ENCODE measurements at places on chromosomes 7 and 10.

GRCh38 chr7:153886506-153887441, 165.4 kb upstream of the DPP6 start:
- DNase-seq, result no peak

DNA sequence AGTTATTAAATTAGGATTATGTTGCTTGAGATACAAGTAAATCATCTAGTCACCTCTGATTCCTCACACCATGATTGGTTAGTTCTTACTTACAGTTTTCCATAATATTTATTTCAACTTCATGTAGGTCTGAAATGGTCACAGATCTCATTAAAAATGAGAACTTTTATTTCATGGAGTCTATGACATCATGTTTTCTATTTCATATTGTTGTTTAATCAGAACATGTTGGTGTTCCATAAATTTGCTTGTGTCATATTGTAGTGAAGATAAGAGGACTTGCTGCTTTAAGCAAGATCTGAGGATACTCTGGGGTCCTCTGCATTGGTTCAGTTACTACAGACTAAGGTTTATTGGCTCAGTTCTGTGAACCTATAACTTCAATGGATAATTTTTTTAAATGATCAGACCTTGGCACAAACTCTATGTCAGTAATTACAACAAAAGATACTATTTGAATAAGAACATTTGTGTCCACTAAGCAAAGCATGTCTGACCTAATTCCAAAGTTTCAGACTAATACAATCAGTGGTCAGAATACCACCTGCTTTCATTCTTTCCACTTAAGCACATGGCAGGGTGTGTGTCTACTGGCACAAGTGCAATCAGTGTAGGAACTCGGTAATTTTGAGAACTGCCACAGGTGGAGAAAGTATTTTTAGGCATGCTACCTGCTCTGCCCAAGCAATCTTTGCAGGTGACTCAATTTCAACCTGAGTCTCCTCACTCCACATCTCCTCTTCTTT, 68.5 kb downstream of the CCDC71L start:
- no peak for DNase-seq

DNA sequence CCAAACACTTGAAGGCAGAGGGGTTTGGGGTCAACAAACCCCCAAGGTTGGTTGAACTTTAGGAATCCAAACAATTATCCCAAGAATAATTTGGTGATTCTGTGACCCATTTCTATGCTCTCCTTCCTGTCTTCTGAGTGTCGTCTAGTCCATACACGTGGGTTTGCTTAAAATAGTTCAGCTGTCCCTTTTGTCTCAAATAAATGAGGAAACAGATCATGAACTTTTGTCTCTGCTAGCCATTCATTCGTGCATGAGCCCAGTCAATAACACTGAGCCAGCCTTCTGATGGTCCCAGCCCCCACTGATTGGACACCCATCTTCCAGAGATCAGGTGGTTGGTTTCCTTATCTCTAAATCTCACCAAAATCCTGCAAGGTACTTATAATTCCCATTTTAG, 255.4 kb downstream of the PRPF18 start:
- no peak for DNase-seq

DNA sequence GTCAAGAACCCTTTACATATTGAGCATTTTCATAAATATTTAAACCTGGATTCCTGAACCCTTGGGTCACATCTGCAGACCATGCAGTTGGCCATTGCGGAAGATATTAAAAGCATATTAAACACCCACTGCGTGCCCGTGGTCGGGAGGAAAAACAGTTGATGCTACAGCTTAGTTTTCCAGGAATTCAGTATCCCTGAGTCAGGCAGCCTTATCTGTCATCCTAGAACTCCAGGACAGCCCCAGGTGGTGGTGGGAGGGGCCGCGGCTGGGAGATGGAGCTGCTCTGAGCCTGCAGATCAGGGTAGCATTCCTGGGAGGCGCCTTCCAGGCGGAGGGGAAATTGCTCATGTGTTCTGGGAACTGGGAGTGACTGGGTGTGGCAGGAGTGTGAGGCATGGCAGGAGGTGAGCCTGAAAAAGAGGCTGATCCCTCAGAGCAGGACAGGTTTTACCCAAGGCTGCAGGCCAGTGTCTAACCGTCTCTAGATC, 222.9 kb upstream of the SH2B2 start:
- DNase-seq, result no peak
